ENCODE measurements at places on chromosomes 6 and 20.

GRCh38 chr6:152050451-152051195, 243.1 kb downstream of the ESR1 start:
- DNase-seq: no peak

DNA sequence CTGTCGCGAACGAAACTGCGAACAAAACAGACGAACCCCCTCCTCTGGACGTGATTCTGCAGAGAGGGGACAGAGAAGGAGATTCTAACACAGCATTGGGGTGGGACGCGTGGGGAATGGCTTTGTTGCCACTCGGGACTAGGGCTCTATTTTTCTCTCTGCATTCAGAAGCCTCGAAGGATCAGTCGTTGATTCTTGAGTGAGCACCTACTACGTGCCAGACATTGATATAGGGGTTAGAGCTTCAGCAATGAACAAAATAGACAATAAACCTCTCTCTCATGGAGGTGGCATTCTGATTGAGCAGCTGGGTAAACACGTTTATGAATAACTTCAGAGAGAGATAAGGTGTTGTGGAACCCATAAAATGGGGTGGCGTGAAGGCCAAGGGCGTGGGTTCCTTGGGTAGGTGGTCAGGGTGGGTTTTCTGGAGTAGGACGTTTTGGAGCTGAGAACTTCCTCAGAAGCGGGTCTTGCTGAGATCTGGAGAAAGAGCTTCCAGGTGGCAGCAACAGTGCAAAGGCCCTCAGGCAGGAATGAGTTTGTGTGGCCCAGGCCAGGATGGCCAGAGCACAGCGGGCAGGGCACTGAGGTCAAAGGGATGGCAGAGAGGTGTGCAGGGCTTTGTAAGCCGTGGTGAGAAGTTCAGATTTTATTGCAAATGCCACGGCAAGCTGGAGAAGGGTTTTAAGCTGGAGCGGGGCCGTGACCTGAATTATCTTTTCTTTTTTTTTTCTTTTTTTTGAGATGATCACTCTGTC, 884 bp downstream of the SLC2A10 start:
- no peak for DNase-seq

GRCh38 chr6:111625461-111626391, 20.0 kb upstream of the TRAF3IP2 start:
- DNase-seq: no peak

DNA sequence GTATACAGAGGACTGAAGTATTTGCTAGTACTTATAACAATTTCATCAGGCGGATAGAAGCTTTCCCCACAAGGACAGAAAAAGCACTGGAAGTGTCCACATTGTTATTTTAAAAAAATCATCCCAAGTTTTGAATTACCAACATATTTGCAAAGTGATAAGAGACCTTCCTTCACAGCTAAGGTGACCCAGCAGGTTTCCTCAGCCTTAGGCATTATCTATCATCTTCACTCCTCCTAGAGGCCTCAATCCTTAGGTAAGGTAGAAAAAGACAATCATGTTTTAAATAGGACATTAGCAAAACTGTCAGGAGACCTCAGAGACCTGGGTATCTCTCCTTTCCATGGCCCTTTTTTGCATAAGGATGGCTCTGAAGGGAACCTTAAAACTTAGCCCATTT, 72.5 kb upstream of the CHD6 start:
- DNase-seq: no peak

GRCh38 chr6:165229216-165229615, 80.2 kb downstream of the C6orf118 start:
- DNase-seq: no peak

GRCh38 chr6:169019727-169020491, 233.7 kb downstream of the THBS2 start:
- no peak for DNase-seq

DNA sequence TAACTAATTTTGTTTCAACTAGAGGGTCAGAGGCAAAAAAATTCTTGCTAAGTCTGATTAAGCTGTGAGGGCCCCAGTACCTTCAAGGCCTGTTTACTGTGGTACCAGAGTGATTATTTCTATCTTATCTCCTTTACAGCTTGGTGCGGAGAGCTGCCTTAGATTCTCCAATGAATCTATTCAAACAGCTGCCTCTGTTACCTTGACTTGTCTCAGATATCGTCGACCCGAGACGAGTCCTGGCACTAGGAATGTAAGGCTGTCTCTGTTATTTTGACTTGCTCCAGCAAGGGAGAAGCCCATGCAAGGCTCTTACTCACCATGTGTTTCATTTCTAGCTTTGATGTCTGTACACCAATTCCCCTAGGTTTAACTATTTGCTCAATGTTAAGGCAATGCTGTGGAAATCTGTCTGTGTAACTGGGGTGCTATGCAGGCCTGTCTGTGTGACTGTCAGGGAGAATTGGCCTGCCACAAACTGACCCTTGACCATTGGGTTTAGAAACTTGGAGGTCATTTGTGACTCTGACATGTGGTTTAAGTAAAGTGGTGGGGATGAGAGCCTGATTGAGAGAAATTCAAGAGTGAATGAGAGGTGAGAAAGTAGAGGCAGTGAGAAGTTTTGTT, 10.4 kb upstream of the FKBPL start:
- DNase-seq: no peak

DNA sequence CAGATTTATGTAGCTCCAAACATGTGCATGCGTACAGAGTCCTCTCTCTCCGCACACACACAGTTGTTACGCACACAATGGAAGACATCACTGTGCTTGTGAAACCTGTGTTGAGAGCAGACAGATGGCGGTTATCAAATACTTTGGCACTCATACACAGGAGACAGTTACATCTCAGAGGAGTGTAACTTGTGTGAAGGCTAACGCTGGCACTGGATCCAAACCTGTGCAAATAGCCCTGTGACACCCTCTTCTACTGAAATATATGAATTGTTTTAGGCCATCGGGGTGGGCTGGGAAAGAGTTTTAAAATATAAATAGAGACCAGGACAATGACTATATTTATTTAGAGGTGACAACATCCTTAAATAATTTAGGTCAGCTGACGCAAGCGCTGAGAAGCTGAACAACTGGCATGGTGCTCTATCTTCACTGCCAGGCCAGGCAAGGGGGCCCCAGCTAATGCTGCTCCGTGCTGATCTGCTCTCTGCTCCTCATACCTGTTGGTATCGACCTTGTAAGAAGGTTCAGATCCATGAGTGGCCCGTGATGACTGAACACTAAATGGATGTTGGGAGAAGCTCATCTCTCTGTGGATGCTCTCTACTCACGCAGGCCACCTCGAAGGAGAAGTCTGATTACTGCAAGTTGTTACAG, 69.4 kb downstream of the FOXC1 start:
- no peak for DNase-seq

DNA sequence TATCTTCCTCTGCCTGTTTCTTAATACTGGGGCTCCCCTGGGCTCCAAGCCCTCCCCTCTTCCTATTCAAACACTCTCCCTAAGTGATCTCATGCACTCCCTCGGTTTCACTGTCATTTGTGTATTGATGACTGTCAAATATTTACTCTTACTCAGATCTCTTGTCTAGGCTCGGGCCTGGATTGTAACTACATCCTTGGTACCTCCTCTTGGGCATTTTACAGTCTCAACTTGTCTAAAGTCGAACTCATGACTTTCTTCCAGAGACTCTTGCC, 189.4 kb upstream of the PRDM1 start:
- DNase-seq: no peak

All from CD4-positive, alpha-beta T cell treated with Interleukin-17A for 4 hours (primary cell).